ENCODE measurements at places on chromosomes 7 and 10. TPM values are rescaled to one million over a fixed set of nuclear protein-coding genes. Genes with fewer than 3 reads are reported as not detected.

PRSS1 gene
- not detected for total RNA-seq

ZNF736 gene
- 11.8 TPM for total RNA-seq

ARHGEF35 gene
- total RNA-seq = 0.73 TPM

MRLN gene
- total RNA-seq = not detected

C10orf62 gene
- total RNA-seq = not detected

AGBL3 gene
- 0.73 TPM for total RNA-seq

PPP1R17 gene
- not detected for total RNA-seq

POR gene
- 175 TPM for total RNA-seq

KLF14 gene
- total RNA-seq = 0.37 TPM

SBDS gene
- 54.2 TPM for total RNA-seq

CALML5 gene
- total RNA-seq = not detected

NUDT13 gene
- total RNA-seq = 2.9 TPM

RET gene
- total RNA-seq = under 0.01 TPM

ADCYAP1R1 gene
- 3.1 TPM for total RNA-seq

LRRC4 gene
- total RNA-seq = under 0.01 TPM

CYP17A1 gene
- total RNA-seq = not detected

CSTF2T gene
- total RNA-seq = 20.9 TPM

GALNT11 gene
- total RNA-seq = 35.2 TPM

PNLIPRP3 gene
- 0.37 TPM for total RNA-seq
